Stimulated activated CD8-positive, alpha-beta memory T cell treated with anti-CD3 and anti-CD28 coated beads, Interleukin-4, amount 100 ng/mL, for 4 hours (primary cell): ENCODE measurements at places on chromosomes 11 and 22.

DNA sequence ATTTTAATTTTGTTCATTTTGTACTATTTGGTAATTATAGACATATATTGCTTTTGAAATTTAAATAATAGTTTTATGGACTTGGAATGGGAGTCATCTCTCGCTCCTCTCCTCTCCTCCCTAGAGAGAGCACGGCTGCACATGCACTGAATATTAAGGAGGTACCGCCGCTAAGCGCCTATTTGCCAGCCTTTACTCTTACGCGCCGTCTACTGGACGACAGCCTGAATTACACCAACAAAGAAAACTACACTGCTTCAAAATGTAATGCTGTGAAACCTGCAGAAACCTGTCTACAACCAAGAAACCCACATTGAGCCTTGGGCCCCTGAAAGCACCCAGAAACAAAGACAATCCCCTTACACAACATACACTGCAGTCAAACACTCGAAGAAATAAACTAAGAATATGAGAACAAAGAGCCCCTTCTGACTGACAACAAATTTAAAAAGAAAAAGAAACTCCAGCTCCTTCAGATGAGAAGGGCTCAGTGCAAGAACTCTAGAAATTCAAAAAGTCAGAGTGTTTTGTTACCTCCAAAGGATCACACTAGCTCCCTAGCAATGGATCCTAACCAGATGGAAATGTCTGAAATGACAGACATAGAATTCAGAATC, 737.2 kb downstream of the LRRC4C start:
- no peak for DNase-seq

GRCh38 chr11:64919627-64920026, 2.6 kb upstream of the ATG2A start:
- DNase-seq: no peak

GRCh38 chr11:27485930-27486773, 13.6 kb upstream of the LGR4 start:
- no peak for DNase-seq

- DNase-seq: no peak
These were observed 1.9 kb downstream of the OR4S1 start for GRCh38 chr11:48307760-48308386.

DNA sequence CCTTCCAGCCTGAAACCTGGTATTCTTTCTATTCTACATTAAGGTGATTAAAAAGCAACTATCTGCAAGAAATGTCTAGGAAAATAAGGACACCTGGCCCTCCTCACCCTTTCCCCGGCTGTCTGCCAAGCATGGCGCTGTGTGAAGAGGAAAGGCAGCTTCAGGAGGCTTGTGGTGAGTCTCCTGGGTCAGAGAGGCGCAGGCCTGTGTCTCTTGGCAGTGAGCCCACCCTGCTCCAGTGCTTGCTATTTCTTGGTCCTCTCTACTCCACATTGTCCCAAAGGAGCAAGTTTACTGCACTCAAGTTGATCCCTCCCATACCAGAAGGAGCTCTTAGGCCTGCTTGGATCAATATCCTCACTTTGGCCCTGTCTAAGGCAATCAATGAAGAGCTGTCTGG, 520.7 kb upstream of the B3GAT1 start:
- DNase-seq: no peak

DNA sequence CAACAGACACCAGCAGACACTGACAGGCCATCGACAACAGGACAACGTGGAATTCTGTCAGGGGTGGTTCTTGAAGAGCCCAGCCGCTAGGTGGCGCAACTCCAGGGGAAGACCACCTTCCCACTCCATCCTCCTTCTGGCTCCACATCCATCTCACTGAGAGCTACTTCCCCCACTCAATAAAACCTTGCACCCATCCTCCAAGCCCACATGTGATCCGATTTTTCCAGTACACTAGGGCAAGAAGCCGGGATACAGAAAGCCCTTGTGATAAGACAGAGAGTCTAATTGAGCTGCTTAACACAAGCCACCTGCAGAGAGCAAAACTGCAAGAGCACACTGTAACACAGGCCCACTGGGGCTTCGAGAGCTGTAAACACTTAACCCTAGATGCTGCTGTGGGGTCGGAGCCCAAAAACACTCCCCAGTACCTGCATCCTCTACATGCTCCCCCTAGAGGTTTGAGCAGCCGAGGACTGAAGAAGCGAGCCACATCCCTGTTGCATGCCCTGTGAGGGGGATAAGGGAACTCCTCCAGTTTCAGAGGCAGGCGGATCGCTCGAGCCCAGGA, 11.5 kb upstream of the RAB39A start:
- peak; percentile 3 for DNase-seq

DNA sequence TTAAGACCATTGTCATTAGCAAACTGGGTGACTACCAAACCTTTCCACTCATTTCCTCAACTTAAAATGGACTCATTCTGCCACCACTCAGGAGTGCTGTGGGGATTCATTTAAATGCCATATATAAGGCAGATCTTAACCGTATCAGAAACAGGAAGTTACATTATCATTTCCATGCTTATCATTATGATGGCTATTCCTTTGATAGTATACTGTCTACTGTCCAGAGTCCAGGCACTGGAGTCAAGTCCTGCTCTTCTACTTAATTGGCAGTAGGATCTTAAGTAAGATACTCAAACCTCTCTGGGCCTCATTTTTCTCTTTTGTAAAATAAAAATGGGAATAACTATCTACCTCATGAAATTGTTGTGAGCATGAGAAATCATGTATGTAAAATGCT, 8.4 kb upstream of the NAV2 start:
- no peak for DNase-seq

- DNase-seq: no peak
These were observed 64.7 kb downstream of the MTMR3 start for GRCh38 chr22:29947410-29948384.
